Endothelial cell of umbilical vein (primary cell): ENCODE measurements at places on chromosomes 7 and 10.

DNA sequence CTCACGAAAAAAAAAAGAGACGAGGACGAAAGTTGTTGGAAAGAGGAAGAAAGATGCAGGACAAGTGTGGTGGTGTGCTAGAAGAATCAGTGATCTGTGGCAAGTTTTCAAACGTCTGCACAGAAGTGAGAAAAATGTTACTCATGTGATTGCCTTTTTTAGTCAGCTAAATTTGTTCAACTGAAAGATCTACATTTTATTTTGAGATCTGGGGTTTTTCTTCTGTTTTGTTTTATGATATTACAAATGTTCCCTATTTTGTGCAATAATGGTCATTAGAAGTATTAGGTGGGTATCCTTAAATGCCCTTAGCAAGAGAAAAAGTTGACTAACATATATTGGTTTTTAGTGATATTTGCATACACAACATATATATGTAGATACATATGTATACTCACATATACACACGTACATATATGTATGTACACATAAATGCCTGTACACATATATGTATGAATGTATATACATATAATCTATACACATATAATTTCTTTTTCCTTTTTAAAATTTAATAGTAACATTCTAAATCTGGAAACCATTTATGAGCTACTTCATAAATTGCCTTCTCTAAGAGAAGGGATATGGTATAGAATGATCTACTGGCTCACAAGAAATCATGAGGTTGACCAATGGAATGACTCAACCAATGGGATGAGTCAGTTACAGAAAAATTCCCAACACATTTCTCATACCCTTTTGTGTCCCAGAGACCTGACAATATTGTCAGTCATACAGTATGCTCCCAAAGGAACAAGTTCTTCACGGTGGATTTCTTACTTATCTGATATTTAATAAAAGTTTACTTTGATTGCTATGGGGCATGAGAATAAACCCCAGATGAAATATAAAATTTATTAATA, 38.4 kb downstream of the SLC39A12 start:
- DNase-seq: no peak

GRCh38 chr7:144534196-144534595, 130.7 kb upstream of the NOBOX start:
- DNase-seq: peak; percentile 77

GRCh38 chr10:6276356-6276755, 73.6 kb downstream of the PFKFB3 start:
- DNase-seq: no peak

GRCh38 chr7:92295391-92295790, 49.6 kb downstream of the ANKIB1 start:
- DNase-seq: no peak

DNA sequence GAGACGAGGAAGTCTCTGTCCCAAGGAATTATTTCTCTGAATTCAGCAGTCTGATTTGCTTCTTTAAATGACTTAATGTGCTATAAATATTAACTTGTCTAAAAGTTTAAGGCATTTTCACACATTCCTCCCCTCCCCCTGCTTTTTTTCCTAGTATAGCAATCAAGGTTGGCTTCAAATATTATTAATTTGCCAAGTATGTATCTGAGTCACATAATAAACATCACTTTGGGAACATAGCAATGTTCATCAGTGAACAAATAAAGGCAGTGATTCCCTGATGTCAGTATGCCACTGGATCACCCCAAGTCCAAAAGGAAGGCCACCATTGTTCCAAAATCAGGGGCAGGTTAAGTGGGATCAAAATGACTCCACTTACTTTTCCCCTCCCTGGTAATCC, 40.5 kb downstream of the PDE6C start:
- peak; percentile 41 for DNase-seq

GRCh38 chr7:23759671-23760391, 49.8 kb downstream of the STK31 start:
- peak; percentile 78 for DNase-seq

- no peak for DNase-seq
Observed at GRCh38 chr7:39942883-39943282, 7.2 kb upstream of the CDK13 start.
